ENCODE measurements at places on chromosomes 5 and 9.
A peak's percentile ranks its signal among the peaks of the same experiment; 100 is the strongest.

GRCh38 chr5:54611290-54611951 lies 93.9 kb downstream of the SNX18 start:
- DNase-seq, result no peak

DNA sequence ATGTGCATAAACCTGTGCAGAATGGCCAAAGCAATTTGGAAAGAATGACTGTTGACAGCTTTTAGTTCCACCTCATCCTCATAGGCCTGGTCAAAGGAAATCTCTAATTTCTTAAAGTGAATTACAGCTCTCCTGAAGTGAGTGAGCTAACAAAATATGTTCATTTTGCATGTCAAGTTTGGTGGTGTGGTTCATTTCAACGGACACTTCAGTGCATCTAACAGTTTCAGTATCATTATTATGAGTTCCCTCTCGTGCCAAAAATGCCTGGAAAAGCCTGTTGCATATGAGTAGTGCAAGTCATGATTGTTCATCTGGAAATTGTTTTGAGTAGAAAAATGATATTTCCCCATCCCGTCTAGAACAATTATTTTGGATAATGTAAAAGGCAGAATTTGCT lies 53.2 kb upstream of the HMHB1 start:
- no peak for DNase-seq

- DNase-seq, result no peak
These were observed 73.1 kb downstream of the PDZD2 start for GRCh38 chr5:31711935-31712592.

DNA sequence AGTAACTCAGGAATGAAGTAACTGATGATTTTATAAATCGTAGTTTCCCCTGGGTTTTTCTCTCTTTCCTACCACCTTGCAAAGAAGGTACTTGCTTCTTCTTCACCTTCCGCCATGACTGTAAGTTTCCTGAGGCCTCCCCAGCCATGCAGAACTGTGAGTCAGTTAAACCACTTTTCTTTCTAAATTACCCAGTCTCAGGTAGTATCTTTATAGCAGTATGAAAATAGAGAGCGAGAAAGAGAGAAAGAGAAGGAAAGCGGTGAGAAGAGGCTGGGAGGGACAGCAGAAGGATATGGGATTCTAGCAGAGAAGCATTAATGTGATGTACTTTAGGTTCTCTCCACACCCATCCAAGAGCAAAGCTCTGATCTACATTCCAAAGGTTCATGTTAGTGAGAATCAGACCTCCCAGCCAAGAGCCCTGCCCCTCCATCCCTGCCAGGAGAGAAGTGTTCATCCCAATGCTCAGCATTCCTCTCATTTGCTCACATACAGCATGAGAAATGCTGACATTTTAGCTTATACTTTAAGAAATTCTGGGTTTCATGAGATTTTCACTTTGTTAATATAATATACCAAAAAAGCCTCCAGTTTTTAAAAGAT lies 185.0 kb upstream of the PTGER4 start:
- DNase-seq, result no peak

GRCh38 chr5:102753889-102754766 lies 977 bp upstream of the PAM start:
- DNase-seq, result no peak

DNA sequence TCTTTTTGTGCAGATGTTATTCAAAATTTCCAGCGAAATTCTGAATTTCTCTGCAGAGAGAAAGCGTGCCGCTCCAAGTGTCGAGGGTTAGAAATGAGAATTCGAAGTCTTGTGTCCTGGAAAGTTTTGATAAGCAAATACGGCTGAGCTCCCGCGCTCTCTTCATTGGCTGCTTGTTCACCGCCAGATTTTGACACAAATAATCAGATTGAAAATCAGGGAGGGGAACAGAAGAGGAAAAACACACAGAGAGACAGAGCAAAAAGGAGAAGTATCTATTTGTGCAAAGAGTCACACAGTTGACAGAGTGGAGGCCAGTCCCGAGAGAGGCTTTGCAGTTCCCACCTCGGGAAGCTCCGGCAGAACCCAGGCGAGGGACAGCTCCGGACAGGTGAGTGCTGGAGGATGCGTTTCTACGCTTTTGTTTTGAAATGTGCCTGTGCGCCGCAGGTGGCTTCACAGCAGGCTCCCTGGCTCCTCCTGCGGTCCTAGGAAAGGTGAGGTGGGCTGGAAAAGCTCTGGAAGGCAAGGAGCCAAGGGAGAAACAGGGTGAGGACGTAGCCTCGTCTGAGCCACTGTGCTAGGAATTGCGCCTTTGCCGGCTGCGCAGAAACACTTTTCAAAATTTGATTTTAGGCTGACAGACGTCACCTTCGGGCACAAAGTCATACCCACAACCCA lies at the start of gene GFI1B:
Gene GFI1B (plus strand): TSS at position 244 of the 681 bp plus-strand sequence. CDS start 7,985 bp downstream, outside the sequence.
- DNase-seq, result no peak

DNA sequence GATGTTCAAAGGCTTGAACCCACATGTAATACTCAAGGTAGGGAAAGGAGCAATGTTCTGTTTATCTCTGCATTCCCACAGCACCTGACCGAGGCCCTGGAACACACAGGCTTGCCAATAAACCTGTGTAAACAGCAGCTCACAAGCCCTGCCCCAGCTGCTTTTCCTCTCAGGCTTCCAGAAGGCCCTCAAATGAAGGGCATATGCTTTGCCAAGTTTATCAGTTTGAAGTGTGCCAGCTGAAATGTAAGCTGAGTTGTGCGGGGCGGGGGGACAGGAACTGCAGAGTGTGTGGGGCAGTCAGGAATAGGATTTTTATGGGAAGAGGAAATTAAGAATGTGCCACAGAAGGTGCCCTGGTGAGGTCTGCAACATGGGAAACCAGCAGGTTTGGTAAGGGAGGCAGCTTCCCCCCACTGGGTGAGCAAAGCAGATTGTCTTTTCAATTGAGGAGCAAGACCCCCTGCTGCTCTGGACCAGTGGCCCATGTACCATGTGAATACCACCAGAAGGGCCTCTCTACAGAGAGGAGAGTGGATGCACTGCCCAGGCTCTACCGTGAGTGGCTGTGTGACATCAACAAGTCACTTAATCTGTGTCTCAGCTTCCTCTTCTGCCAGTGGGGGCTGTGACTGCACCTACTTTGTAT lies 194.8 kb downstream of the SPOCK1 start:
- peak; percentile 97 for DNase-seq

GRCh38 chr9:134525841-134526583 lies 115.6 kb upstream of the COL5A1 start:
- DNase-seq, result no peak

DNA sequence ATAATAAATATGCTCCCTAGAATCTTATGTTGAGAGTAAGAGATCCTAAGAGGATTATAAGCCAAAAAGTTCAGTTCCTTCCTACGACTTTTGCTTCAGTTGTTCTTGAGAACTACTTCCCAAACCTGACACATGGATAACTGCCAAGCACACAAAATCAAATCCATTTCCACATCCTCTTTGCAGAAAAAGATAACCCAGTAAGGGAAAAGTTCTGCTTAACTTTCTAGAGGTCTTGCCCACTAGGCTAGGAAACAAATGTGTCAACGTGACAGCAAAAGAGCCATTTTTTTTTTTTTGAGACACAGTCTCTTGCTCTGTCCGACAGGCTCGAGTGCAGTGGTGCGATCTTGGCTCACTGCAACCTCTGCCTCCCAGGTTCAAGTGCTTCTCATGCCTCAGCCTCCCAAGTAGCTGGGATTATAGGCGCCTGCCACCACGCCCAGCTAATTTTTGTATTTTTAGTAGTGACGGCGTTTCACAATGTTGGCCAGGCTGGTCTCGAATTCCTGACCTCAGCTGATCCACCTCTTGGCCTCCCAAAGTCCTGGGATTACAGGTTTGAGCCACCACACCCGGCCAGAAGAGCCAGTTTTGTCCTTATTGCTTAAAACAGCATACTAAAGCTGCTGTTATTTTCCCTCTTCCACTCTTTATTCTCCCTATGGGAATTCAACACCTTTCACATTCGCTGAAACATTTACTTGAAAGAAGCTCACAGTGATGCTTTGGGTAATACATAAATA lies 24.2 kb downstream of the CSNK1A1 start:
- DNase-seq, result no peak

- DNase-seq, result no peak
These were observed 376.9 kb upstream of the IRX4 start for GRCh38 chr5:2259494-2260107.

DNA sequence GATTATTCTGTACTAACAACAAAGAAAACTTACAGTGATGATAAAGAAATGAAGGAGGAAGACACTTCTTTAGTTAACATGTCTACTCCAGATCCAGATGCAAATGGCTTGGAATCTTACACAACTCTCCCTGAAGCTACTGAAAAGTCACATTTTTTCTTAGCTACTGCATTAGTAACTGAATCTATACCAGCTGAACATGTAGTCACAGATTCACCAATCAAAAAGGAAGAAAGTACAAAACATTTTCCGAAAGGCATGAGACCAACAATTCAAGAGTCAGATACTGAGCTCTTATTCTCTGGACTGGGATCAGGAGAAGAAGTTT lies 67.9 kb downstream of the VCAN start:
- no peak for DNase-seq

GRCh38 chr5:125575171-125575890 lies 828.9 kb upstream of the ZNF608 start:
- no peak for DNase-seq

- no peak for DNase-seq
These were observed at the start of gene GDNF for GRCh38 chr5:37839407-37840052. Gene GDNF (minus strand): TSS chr5:37840041. CDS start chr5:37834796, 5,245 bp downstream.

- no peak for DNase-seq
These were observed 102.8 kb downstream of the ARL15 start for GRCh38 chr5:54207566-54207965.

DNA sequence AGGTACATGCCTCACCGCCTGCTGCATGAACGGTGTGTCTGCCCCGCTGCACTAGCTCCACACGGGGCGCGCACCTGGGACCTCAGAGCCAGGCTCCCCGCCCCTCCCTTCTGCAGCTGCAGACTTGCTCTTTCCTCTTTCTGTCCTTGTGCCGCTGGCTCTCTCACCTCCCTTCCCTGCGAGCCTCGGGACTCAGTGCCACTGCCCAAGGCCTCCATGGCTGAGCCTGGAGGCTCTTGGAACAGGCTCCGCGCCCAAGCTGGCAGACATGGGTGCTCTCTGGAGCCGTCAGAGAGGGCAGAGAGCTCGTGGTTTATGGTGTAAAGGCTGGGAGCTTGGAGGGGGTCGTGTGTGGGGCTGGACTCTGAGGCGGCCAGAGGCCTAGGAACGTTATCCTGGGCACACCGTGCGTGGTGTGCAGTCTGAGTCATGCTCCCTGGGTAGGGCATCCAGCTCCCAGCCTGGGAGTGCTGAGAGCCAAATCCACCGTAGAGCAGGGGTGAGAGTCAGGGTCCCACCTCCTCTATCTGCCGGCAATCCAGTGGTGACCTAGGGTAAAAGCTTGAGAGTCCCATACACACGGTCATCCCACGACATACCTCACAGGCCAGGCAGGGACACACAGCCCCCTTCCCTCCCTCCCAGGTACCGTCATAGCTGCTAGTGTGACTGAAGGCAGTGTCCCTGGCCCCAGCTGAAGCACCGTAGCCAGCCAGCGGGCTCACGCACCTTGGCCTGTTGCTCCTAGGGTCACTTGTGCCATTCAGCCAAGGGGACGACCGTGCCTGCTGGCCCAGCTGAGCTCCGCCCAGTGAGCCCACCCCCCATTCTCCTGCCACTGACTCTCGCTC lies 22.4 kb downstream of the GOLGA2 start:
- no peak for DNase-seq

- DNase-seq, result no peak
These were observed 512.0 kb downstream of the RAB3C start for GRCh38 chr5:59094864-59095263.

DNA sequence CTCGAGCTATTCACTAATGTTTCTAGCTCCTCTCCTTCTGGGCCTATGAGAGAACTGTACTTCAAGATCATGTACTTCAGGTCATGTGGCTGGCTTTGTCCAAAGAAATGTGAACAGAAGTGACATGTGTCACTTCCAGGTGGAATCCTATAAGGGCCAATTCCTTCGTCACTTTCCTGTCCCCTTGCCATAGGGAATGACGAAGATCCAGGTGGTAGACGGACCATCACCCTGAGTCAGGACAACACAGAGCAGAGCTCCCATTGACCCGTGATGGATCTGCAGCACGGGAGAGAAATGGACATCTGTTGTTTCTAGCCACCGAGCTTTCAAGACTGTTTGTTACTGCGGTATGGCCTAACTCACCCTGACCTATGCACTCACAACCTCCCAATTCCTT lies 157.0 kb downstream of the DRD1 start:
- DNase-seq, result no peak

DNA sequence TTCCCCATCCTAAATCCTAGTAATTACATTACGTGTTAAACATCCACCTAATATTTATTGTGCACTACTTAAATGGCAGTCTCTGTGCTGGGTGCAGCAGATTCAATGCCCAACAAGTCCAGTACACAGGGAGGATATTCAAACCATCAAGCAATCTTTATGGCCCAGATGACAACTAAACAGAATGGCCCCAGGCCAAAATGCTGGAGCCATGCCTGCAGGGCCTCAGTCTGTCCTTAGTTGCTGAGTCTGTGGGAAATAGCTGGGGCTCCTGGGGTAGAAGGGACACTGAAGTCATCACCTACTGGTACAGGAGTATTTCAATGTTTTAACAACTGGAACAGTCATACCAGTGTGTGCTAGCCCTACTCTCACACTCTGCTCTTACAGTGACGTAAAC lies 153.5 kb downstream of the ZNF608 start:
- no peak for DNase-seq
